ENCODE measurements at places on chromosomes 1 and 21.

- no peak for DNase-seq
Measured at GRCh38 chr1:3292868-3293562, 161.4 kb upstream of the ARHGEF16 start.

DNA sequence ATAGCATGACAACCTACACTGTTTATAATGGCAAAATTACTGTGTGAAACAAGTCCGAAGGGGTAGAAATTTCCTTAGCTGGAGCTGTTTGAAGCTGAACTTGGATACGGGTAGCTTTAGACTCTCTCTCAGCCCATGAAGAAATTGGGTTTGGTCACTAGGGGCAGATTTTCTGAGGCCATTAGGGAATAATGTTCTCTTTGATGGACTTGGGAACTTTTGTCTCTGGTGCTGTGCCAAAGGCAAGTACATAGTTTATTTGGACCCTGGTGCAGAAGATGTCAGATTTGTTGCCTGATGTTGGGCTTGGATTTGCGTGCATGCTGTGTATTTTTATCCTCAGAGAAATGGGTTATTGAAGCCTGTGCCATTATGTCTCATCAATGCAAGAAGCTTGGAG is 109.6 kb downstream of the VPS13D start:
- peak; percentile 42 for DNase-seq

GRCh38 chr1:38600905-38601304 is 258.7 kb downstream of the RRAGC start:
- DNase-seq = no peak

- no peak for DNase-seq
Measured at GRCh38 chr1:54014009-54014629, 3.9 kb downstream of the LDLRAD1 start.

- no peak for DNase-seq
Measured at GRCh38 chr1:201507360-201507675, 395 bp upstream of the CSRP1 start.

Measured in umbilical cord (tissue), 2 donors.